ENCODE measurements at places on chromosomes 6 and 20.
A peak's percentile ranks its signal among the peaks of the same experiment; 100 is the strongest.

- no peak for DNase-seq
These were observed 64.1 kb upstream of the SCP2D1 start for GRCh38 chr20:18749528-18749927.

DNA sequence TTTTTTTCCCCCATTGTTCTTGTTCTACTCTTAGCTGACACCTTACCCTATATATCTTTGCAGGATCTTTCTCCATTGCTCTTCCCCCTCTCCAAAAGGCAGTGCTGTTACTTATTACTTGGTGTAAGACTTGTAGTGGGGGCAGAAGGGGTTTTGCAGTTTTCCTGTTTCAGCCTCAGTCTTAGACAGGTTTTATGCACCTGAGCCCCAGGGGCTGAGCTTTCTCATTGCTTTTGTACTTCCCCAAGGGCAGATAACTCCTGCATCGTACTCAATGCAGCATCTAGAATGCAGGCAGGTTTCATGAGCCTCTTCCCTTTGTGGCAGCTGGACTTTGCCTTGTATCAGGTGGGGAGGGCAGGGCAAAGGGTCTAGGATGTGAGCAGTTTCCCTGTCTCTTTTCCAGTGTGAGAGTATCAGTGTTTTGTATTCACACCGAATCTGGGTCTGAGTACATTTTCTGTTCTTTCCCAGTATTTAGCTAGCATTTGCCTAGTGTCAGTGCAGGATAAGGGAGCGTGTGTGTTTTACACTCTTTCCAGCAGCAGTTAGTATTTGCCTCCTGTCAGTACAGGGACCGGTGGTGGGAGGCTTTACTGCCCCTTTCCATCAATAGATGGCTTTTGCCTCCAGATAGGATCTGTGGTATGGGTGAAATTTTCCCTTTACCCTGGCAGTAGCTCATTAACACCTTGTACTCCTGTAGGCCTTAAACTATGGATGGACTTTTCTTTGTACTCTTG is 19.6 kb downstream of the CYB5R4 start:
- no peak for DNase-seq

GRCh38 chr6:151276112-151276740 is 36.5 kb downstream of the AKAP12 start:
- no peak for DNase-seq

DNA sequence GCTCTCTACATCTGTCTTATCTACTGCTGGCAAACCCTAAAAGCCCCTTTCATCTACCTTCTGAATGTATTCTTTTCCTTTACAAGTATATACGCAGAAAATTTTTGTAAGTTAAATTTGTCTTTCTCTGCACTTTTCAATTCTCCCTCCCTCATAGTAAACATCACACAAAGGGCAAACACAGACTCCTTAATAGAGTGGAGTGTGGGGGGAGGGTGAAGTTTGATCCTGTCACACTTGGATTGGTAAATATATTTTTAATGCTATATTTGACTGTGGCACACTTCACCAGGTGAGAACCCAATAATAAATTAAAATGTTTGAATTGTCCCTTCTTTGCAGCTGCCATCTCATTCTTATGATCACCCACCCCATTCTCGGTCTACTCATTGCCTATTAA is 33.2 kb upstream of the PAQR8 start:
- DNase-seq = no peak

DNA sequence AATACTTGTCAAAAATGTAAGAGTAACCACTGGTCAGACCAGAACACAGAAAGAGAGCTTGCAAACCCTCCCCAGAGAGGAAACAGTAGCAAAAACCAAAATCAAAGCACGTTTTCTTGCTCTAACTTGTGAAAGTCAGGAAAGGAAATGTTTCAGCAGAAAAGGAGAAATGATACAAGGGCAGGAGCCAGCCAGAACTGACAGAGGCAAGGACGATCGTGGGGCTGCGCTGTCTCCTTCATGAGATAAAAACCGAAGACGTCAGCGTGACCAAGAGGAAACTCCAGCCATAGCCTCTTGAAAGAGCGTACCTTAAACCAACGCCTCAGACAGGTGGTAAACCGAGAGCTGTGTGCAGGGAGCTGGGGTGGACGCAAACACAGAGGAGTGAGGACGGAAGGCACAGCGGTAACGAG is 27.5 kb downstream of the LAMA5 start:
- DNase-seq = no peak

GRCh38 chr20:33002087-33002808 is 2.0 kb downstream of the SUN5 start:
- no peak for DNase-seq

DNA sequence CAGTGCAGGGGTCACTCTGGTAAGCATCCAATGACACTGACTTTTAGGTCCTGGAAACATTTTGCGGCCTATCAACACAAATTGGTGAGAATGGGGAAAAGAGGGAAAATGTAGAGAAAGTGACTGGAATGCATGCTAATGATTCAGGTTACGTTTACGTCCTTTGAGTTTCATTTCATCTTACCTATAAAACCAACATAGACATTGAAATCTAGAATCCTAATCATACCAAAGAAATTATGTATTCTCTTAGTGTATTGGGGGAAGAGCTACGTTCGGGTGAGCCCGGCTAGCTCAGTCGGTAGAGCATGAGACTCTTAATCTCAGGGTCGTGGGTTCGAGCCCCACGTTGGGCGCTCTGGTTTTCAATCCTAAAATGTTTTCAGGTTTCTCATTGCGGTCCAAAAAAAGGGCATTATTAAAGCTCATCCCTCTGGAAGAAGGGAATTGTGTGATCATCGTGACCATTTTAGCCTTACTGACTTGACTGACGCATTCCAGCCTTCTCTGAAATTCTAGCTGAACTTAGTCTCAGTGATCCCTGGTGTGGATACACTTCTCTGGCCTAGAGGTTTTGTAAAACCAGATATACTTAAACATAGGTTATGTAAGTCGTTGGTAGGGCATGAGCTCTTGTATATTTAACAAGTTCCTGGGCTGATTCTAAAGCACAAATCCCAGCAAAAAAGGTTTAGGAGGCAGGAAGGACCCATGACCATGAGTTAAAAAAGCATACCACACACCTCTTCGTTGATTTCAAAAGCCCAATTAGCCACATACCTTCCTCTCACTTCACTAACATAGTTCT is 18.3 kb downstream of the HMGN4 start:
- peak; percentile 84 for DNase-seq

DNA sequence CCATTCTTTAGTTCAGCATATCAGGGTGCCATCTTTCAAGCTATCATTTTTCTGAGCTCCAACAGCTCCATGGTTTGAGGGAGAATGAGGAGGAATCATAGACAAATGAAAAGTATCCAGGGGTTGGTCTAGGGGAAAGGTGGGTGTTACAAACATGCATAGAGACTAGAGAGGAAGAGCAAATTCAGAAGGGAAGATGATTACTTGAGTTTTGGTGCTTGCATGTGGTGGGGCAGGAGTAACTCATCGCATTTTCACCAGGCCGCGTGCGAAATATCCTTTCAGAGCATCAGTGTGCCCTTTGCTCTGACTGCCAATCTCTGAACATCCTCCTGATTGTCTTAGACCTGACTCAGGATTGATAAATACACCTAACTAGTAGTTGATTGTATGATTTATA is 7.7 kb upstream of the BICRAL start:
- DNase-seq = no peak

GRCh38 chr6:170175644-170176135 is 115.2 kb downstream of the DLL1 start:
- DNase-seq = no peak

- DNase-seq = no peak
These were observed 22.2 kb upstream of the ZBTB2 start for GRCh38 chr6:151413372-151414145.

GRCh38 chr20:1301031-1301529 is 27.9 kb downstream of the SDCBP2 start:
- no peak for DNase-seq

GRCh38 chr6:32973144-32974015 is 5.0 kb downstream of the BRD2 start:
- DNase-seq = no peak

- DNase-seq = no peak
These were observed 155.4 kb downstream of the TRIM27 start for GRCh38 chr6:28768187-28768913.

DNA sequence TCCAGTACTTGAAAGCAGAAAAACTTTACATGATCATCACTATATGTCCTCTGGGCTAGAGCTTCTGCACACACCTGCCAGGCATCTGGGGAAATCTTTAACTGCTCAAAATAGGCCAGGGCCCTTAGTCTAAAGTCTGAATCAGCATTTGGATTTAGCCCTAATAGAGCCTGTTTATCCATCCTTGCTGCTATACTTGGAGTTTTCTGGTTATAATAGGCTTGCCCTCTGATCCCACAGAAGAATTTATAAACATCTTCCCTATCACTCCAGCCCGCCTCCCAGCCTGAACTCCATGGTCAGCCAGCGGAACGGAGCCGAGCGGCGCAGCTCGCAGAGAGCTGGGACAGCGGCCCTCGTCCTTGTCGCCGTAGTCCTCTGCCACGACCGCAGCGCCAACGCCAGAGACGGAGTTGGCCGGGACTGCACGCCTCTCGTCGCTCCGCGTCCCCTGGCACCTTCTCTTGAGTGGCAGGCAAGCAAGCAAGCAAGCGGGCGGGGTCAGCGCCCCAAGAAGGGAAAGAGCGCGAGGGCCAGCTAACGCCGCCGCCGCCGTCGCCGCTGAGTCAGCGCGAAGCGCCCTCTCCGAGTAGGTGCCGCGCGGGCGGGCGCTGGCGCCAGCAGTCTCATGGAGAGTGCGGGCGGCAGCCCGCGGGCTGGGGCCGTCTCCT is 25.4 kb upstream of the ASIP start:
- DNase-seq = no peak

- no peak for DNase-seq
These were observed 152.1 kb upstream of the STMND1 start for GRCh38 chr6:16949716-16950115.

DNA sequence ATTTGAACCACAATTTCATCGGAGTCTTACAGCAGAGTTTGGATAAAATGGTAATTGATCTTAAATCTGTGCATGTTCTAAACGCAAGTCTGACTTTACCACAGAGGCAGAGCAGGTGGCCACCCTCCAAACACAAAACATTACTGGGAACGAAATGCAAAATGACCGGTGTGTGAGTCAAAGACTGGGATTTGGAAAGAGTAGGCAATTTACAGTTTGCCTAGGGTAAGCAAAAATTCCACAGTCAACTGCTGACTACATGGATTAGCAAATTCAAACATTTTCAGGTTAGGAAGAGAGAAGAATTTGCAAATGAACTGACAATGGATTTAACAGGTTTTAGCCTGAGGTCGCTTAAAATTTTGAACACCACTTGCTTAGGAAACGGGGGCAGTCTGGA is 444.4 kb downstream of the HDGFL1 start:
- DNase-seq = no peak

GRCh38 chr20:24784607-24785006 is 164.5 kb upstream of the CST7 start:
- DNase-seq = no peak

DNA sequence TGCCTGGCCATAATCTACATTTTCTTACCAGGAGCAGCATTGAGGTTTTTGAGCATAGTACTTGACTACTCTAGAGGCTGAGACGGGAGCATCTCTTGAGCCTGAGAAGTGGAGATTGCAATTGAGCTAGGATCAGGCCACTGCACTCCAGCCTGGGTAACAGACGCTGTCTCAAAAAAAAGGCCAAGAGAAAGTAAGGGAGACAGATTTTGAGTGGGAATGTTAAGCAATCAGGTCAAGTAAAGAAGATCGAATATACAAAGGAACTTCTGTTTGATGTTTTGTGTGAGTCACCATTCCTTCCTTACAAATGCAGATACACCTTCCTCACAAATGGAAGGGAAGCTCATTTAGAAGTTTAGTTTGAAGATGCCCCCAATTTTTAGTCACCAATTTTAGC is 4.4 kb downstream of the PNRC1 start:
- DNase-seq = no peak

GRCh38 chr6:76448109-76448508 is 375.6 kb upstream of the IMPG1 start:
- no peak for DNase-seq

- no peak for DNase-seq
These were observed 30.6 kb upstream of the MYLK2 start for GRCh38 chr20:31788578-31788977.

- DNase-seq = no peak
These were observed 68.1 kb downstream of the PREX1 start for GRCh38 chr20:48759631-48760245.

DNA sequence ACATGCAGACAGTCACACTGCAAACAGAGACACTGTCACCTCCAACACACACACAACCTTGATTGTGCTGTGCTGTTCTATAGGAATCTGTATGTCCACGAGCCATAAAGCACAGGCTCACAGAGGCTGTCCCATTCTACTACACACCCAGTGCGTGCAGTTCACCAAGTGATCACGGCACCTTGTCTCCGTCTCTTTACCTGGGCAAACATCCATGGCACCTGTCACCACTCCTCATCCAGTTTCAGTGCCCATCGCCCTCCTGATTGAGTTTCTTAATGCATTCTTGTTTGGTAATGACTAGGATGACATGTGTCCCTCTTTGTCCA is 65.8 kb upstream of the STMND1 start:
- DNase-seq = no peak

DNA sequence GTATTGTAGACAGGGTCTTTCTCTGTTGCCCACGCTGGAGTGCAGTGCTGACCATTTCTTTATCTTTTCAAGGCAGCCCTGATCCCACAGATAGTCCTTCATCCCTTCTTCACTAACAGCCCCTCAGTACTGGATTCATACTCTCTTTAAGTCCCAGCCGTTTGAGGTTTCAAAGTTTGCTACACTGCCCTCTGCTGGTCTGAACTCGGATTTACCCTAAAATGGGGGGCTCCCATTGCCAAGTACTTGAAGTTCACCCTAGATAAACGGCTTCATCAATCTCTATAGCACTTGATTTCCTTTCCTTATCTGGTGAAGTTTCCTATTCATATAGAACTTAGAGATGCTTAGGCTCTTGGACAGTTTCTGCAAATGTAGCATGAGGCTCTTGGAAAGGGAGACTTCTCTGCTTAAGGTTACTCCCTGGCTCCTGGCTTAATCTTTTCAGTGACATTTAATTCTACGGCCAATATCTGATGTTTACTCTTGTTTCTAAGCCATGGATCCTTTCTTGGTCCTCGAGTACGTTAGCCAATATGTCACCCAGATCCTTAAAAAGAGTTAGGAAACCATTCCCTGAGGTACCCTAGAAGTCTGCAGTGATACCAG is 21.4 kb upstream of the PREP start:
- peak; percentile 45 for DNase-seq

DNA sequence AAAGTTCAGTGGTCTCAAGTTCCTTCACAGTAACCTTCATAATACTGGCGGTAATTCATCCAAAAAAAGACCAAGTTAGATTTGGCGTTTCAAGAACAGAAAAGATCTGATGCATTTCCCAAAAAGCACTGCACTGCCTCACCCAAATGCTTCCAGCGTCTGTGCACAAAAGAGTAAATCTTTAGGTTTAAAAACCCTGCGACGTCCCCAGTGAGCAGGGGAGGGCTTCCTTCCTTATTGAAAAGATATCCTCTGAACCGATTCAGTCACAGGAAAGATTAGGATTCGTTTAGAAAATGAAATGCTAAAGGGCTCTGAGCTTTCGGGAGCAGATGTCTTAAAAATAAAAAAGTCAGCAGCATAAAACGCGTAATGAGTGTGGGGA is 654 bp downstream of the TBC1D7 start:
- no peak for DNase-seq

GRCh38 chr20:63967330-63968135 is 2.2 kb downstream of the ZNF512B start:
- DNase-seq = no peak

- DNase-seq = no peak
These were observed 25.2 kb upstream of the ASCC3 start for GRCh38 chr6:100906325-100906724.

- no peak for DNase-seq
These were observed 206.0 kb downstream of the CD109 start for GRCh38 chr6:73901986-73902385.

GRCh38 chr20:41798930-41799502 is 180.8 kb upstream of the CHD6 start:
- no peak for DNase-seq

Data from NCI-H1694 (cell line).